Stimulated activated naive CD8-positive, alpha-beta T cell treated with anti-CD3 and anti-CD28 coated beads, Interleukin-15, amount 100 ng/mL, for 72 hours (primary cell): ENCODE measurements at places on chromosomes 7 and 10.

DNA sequence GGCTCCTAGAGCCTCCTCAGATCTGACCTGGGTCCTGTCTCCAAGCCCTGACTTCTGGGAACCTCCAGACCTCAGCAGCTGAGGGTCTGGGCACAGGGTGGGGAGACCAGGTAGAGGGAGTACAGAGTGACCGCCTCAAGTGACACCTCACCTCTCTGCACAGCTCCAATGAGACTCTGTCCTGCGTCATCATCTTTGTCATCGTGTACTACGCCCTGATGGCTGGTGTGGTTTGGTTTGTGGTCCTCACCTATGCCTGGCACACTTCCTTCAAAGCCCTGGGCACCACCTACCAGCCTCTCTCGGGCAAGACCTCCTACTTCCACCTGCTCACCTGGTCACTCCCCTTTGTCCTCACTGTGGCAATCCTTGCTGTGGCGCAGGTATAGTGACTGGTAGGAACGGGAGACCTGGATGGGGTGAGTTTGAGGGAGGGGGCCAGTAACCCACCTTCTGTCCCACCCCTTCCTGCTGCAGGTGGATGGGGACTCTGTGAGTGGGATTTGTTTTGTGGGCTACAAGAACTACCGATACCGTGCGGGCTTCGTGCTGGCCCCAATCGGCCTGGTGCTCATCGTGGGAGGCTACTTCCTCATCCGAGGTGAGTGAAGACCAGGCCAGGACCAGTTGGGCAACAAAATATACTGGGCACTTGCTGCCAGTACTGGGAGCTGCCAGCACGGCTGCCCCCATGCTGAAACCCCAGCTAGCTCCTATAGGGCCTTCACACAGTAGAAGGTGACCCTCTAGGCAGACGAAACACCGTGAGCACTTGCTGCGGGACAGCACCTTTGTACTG lies 17.8 kb downstream of the SMO start:
- no peak for DNase-seq

GRCh38 chr7:44313016-44313415 lies 12.4 kb downstream of the CAMK2B start:
- no peak for DNase-seq

- no peak for DNase-seq
Measured at GRCh38 chr7:24764011-24764410, 6.7 kb upstream of the GSDME start.

GRCh38 chr10:72082856-72083789 lies 5.2 kb downstream of the SPOCK2 start:
- no peak for DNase-seq

- DNase-seq, result no peak
Measured at GRCh38 chr7:41207141-41207540, 495.7 kb downstream of the INHBA start.

DNA sequence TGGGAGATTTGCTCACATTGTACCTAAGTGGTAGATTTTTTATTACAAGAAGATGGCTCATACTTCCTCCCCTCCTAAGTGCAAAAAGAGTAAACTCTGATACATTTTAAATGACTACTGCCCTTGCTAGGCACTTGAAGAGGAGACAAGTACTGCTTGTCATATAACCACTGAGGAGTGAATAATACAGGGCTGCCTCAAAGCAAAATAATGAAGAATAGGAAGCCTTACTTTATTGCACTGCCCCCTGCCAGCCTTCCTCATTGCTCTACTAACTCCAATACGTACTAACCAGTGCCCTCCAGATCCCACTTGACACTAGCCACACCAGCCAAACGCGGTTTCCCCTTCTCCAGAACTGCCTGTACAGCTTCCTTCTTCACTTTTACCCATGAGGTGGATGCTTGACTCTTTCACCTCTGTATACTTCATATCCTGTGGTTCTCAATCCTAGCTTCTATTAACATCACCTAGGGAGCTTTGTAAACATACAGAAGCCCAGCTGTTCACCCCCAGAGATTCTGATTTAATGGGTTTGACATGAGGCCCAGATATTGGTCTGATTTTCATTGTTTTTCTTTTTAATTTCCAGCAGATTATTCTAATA lies 11.7 kb upstream of the MTERF1 start:
- no peak for DNase-seq

DNA sequence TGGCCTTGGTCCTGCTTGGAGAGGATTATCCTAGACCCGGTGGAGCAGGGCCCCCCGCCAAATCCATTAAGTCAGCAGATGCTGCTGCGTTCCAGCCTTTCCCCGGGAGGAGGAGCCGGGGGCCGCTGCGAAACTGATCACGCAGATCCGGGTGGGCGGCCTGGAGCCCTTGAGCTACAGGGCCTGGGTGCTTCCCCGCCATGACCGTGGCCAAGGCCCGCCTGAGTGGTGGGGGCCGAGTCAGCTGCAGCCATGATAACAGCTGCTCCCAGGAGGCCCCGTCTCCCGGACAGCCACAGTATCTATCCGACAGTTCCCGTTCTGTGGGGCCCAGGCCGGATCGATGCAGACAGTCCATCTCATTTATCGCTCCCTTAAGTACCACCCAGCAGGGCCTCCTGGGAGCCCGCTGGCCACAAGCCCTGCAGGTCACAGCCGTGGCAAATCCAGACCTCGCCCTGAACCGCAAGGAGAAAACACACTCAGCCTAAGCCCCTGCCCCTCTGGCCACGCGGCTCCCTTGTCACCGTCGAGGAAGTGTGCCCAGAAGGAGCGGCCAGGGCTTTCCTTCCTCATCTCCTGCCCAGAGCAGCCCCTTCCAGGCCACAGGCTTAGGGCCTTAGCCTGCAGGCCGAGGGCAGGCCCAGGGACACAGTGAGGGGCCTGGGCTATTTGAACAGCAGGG lies 34.4 kb upstream of the SLC29A4 start:
- no peak for DNase-seq

GRCh38 chr10:97517778-97518300 lies 19.1 kb downstream of the UBTD1 start:
- DNase-seq, result no peak

DNA sequence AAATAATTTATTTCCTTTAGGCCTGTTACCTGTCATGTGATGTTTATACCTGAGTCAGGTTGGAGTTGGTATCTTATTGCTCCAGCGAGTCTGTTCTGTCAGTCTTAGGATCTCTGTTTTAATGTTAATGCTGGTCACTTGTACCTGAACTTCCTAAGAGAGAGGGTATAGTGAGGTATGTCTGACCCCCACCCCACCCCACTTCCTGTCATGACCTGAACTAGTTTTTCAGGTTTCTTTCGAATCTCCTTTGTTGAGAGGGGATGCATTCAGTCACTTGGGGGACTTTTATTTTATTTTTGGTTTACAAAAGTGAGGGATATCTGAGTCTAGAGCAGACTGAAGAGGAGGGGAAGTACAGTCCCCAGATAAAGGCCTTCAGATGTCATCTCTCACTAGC lies 769.0 kb upstream of the COBL start:
- no peak for DNase-seq

DNA sequence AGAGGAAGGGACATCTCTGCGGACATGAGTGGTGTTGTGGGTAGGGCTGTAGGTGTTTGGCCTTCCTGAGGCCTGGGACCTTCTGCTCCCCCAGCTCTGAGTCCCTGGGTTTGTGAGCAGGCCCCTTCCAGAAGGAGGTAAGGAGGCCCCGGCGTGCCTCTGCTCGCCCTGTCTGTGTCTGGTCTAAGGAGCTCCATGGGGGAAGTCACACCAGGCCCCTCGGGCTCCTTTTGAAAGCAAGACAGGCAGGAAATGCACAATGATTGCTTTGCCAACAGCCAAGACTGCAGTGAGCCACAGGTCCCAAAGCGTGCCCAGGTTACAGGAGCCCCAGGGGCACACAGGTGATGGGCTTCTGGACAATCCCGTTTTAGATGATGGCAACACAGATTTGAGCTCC lies 89.5 kb downstream of the FAM53B start:
- no peak for DNase-seq

- peak; percentile 87 for DNase-seq
Measured at GRCh38 chr7:1175967-1176851, 16.2 kb upstream of the ZFAND2A start.

DNA sequence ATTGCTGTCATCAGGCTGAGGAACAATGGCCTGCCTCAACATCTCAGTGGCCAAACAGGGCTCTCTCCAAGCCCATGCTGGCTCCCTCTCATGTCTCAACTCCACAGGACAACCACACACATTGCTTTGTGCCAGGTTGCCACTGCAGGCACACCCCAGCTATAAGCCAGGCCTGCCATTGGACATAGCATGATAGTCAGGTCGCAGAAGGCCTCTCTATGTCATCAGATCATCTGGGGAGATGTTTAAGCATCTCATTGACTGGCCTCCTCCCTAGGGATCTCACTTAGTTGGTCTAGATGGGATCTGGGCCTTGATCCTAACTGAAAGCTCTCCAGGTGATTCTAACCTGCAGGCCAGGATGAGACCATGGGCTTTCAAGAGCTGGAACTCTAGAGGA lies 257.2 kb downstream of the GRID1 start:
- no peak for DNase-seq

GRCh38 chr7:90726623-90727022 lies 130.5 kb downstream of the CDK14 start:
- no peak for DNase-seq

GRCh38 chr7:77501192-77501515 lies 35.9 kb upstream of the PTPN12 start:
- DNase-seq, result no peak

- DNase-seq, result no peak
Measured at GRCh38 chr10:113297226-113297625, 255.6 kb upstream of the HABP2 start.

DNA sequence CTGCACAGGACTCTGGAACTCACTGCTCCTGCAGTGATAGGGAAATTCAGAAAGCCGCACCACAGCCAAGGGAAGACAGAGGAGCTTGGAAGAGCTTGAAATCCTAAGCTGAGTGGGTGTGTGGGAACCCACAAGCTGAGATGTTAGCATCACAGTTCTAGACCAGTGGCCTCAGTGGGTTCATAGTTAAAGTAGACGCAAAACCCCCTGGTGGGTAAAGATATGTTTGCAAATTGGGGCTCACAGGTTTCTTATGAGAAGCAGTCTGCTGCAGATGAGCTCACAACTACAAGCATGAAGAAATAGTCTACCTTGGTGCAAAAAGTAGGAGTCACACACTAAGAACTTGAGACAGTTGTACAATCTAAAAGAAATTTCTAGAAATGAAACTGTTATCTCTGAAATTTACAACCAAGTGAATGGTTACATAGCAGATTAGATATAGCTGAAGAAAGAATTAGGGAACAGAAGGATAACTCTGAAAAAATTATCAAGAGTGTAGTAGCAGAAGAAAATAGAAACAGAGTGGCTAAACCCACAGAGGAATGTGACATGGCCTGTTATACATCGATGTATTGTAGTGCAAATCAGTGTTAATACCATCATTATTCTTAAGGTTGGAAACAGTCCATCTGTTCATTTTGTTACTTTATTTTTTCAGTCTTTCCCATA lies 77.2 kb downstream of the DYNC2I1 start:
- DNase-seq, result no peak

DNA sequence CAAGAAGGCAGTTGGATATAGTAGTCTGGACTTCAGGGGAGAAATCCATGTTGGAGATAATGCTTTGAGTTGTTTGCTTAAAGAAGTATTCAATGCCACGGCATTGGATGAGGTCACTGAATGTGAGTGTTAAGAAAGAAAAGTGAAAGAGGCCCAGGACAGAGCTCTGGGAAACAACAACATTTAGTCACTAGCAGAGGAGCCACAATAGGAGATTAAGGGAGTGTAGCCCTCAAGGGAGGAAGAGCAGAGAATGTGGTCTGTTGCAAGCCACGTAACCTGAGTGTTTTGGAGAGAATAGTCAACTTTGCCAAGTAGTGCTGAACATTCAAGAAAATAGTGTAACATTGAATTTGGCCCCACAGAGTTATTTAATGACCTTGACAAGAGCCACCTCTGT lies 114.7 kb downstream of the MYO3A start:
- no peak for DNase-seq

DNA sequence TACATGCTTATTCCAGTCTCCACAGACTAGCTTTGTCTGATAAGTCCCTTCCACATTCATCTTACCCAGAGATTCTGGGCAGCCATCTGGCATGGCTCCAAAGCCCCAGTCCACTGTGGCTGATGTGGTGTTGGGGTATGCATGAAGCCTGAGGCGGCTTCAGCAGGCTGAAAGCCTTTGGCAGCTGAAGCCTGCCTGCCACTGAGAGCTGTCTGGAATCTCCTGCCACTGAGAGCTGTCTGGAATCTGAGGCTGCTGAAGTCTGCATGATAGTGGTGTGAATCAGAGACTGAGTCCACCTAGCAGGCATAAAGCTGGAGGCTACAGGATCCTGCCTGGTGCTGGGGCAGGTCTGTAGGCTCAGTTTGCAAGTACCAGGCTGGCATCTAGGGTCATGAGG lies 87.1 kb downstream of the DYNC1I1 start:
- no peak for DNase-seq

DNA sequence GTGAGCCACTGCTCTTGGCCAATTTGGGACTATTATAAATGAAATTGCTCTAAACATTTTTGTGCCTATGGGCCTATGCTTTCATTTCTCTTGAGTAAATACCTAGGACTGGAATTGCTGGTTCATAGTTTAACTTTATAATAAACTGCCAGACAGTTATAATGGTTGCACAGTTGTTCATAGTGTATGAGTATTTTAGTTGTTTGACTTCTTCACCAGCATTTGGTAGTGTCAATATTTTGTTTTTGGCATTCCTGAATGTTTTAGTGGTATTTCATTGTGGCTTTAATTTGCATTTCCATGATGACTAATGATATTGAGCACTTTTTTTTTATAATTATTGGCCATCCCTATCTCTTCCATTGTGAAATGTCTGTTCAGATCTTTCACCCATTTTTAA lies 29.5 kb downstream of the PLEKHA8 start:
- no peak for DNase-seq

DNA sequence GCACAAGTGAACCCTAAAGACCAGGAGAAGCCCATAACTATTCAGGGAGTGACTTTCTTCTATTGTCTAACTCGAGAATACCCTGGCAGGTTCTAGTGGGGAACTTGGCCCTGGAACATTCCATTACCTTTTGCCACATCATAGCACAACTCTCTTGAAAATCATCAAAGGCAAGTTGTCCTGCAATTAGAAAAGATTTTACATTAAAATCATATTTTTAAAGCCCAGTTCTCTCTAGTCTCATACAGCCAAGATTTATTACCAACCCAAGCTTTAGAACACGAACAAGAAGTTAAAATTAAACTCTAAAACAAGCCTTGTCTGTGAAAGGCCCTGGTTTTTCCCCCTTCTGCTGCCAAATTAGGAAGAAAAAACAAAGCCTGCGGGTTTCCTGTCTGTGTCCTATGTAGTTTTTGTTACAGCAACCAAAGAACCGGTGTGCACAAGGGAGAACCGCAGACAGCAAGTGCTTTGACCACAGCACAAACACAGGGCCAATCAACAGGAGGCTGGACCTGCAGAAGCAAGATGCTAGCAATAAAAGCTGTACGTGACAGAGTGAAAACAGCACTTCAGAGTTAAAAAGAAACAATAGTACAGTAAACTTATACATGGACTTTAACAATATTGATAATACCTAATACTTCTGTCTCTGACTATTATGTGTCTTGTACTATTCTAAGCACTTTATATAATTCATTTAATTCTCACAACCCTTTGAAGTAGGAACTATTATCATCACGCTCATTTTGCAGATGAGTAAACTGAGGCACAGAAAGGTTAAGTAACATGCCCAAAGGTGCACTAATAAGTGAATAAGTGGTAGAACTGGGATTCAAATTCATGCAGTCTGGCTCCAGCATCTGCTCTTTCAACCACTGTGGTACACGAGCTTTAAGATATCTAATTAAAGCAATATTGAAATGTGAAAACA lies 65.8 kb downstream of the STK17A start:
- DNase-seq, result peak; percentile 83

GRCh38 chr7:155296788-155297516 lies 726 bp upstream of the INSIG1 start:
- DNase-seq, result peak; percentile 81

- no peak for DNase-seq
Measured at GRCh38 chr10:70648427-70648826, 23.9 kb upstream of the ADAMTS14 start.
